ENCODE measurements at places on chromosomes 6 and 20.

- DNase-seq = no peak
Measured at GRCh38 chr20:41655962-41656618, 37.9 kb upstream of the CHD6 start.

DNA sequence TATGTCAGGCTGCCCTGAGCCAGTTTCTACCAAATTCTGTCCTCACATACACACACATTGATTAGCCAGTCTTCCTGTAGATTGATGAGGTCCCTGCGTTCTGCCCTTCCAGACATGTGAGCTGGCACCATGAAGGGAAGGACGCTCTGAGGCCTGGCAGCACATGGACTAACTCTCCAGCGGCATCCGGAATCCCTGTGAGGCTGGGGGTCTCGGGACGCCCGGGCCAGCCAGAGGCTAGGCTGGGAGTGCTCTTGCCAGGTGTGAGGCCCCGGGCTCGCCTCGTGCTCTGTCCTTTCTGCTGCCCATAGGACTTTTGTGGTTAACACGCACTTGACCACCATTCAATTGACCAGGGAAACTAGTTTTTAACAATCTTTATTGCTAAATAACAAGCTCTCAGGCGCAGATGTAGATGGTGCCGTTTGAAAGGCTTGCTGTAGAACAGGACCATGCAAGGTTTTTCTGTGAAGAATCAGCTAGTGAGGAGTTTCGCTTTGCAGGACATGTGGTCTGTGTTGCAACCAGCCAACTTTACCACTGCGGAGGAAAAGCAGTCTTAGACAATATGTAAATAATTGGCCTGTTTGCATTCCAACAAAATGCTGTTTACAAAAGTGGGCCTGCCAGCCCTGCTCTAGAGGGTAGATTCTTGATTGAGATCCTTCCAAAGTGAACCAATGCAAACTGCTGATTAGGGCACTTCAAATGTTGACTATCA is 29.3 kb downstream of the FOXF2 start:
- DNase-seq = no peak

- no peak for DNase-seq
Measured at GRCh38 chr20:11982289-11982954, 64.7 kb downstream of the BTBD3 start.

DNA sequence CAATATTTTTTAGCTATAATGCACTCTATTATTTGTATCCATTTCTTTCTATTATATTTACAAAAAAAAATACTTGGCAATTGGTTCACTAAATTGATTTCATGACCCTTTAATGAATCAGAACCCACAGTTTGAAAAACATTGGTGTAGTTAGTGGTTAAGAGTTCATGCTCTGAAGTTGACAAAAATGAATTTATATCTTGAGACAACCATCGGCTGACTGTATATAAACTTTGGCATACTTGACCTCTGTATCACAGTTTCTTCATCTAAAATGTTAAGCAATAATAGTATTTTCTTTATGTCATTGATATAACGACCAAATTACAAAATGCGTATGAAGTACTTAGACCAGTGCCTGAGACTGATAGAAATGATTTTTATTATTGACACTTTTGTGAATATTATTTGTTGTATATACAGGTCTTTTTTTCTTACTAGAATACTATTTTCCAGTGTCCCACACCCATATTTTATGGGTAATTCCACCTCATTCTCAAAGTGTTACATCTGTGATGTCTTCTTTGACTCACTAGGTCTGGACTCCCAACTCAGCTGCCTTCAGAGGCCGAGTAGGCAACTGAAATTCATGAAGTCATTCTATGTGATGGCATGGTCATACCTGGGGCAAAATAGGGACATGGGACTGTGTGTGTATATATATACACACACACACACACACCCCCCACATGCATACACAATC is 459.2 kb downstream of the RFPL4B start:
- DNase-seq = no peak

DNA sequence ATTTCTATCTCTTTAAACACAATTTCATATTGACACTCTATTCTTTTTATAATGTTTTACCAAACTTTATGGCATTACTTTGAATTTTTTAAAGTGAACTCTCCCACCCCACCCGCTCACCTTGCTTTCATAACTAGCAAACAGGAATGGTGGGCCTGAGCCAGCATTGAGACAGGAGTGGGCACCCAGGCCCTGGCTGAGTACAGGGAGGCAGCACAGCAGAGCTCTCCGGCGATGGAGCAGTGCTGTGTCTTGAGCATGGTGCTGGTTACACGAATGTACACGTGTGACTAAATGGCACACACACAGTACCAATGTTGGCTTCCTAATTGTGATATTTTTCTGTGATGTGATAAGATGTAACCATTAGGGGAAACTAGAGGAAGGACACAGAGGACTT is 4.5 kb downstream of the CST11 start:
- DNase-seq = no peak

DNA sequence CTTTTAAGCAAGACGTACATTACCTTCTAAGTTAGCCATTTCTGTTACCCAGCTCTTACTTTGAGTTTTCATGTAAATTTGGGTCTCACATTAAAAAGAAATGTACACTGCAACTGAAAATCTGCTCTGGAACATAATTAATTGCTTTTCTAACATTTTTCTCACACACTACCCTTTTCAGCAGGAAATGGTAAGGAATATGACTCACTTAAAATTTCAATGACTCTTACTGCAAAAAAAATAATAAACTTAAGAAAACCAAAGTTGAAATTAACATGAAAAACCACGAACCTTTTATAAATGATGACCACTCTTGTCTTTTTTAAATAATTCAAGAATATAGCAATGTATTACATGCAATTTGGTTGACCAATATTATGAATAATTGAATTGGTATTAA is 1.3 kb downstream of the CGA start:
- DNase-seq = no peak

- DNase-seq = no peak
Measured at GRCh38 chr6:30618270-30618797, 694 bp downstream of the MRPS18B start.

DNA sequence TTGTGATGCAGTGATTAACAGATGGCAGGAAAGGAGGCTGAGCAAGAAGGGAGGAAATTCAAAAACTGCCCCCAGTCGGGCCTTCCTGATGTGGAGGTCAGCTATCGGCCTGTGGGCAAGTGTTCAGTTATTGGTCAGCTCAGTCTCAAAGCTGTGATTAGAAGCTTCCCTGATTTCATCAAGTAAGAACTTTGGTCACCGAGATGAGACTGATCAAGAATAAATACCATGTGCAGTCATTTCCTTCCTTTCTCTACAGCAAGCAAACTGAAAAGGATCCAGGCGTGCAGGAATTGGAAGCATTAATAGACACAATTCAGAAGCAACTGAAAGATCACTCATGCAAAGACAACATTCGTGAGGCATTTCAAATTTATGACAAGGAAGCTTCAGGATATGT is 69.7 kb downstream of the EFHC1 start:
- no peak for DNase-seq

- no peak for DNase-seq
Measured at GRCh38 chr6:116381000-116381399, 10.3 kb downstream of the DSE start.

GRCh38 chr6:109465772-109466171 is 10.2 kb upstream of the MICAL1 start:
- no peak for DNase-seq

GRCh38 chr6:108744244-108744972 is 103.8 kb upstream of the ARMC2 start:
- no peak for DNase-seq
